PC-3 (cell line): ENCODE measurements at places on chromosomes 6 and 20.
A peak's percentile ranks its signal among the peaks of the same experiment; 100 is the strongest.

GRCh38 chr6:2378891-2379652, 133.7 kb upstream of the GMDS start:
- DNase-seq, result peak; percentile 67

DNA sequence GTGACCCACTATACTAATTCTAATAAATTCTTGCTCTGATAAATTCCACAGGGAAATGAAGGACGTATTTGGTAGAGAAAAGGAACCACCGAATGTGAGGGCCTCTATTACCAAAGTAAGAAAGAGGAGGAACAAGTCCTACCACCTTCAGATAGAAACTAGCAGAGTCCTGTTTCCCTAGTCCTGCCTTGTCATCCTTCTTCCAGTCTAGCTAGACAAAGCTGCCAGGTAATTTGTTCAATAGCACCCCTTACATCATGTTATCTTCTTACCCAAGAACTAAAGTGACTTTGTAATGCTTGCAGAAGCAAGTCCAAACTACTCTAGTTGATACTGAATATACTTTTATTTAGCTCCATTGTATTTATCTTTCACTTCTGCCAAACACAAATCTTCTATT, 29.3 kb upstream of the FAM83B start:
- no peak for DNase-seq

DNA sequence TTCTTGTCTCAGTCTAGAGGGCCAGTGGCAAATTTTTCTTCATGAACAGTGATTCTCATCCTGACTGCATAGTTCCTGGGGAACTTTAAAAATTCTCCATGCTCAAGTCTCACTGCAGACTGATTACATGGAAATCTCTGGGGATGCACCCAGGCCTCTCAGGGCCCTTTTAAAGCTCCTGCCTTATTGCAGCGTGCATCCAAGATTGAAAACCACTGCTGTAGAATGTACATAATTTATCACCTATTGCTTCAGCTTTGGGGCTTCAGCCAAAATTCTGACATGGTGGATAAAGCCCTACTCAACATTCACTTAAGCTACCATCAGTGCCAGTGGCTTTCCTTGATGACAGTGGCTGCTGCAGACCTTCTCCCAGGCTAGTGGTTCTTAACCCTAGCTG, 143.8 kb downstream of the BTBD3 start:
- DNase-seq, result no peak

DNA sequence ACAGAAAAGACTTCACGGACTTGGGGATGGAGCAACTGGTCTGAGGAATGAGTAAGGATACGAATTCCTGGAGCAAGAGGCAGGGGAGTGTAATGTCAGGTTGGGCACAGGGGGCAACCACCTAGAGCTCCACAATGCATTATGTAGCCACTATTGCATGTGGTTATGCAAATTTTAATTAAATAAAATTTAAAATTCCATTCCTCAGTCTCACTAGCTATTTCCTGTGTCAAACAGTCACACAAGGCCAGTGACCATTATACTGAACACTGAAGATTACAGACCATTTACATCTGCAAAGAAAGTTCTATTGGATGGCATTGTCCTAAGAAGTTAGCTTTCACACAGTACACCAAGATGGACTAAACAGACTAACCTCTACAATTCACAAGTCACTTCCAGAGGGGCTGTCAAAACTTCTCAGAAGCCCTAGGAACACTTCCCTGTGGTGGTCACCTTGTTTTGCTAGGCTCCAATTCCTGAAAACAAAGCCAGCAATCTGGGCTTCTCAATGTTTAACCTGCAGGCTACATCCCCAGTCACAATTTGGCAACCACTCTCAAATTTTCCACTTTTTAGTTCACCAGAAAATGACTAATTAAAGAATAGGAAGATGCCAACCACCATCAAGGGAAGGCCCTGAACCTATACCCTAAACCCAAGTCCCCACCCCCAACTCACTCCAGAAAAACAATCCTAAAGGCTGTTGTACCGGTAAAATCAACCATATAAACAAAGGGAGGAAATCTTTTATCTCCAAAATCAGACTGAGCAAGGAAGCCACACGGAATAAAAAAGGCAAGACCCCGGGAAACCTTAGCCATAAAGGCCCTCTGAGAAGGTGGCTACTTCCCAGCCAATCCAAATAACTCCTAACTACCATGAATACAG, 34.2 kb upstream of the C20orf203 start:
- DNase-seq, result no peak

- DNase-seq, result peak; percentile 39
Measured at GRCh38 chr6:150412221-150412620, 43.4 kb downstream of the IYD start.

DNA sequence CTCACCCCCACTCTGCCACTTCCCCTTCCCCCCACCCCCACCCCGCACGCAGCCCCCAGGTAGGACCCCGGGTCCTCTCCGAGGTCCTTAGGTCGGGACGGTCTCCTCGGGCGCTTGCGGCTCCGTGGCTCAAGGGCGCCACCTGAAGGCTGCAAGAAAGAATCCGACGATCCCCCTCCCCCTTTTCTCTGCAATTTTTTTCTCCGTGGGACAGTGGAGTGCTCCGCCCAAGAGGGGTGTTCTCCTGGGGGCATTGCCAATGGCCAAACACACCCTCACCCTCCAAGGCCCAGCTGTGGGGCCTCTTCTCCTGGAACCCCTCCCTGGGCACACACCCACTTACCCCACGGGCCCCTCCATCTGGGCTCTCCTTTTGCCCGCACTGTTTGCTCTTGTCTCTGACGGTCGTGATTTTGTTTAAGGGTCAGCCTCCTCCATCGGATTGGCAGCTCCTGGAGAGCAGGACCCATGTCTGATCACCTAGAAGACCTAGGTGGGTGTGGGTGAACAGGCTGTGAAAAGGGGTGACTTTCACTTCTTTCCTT, 1.1 kb upstream of the TMEM74B start:
- DNase-seq, result peak; percentile 71

GRCh38 chr6:115064680-115065079, 721.9 kb upstream of the HS3ST5 start:
- DNase-seq, result no peak

DNA sequence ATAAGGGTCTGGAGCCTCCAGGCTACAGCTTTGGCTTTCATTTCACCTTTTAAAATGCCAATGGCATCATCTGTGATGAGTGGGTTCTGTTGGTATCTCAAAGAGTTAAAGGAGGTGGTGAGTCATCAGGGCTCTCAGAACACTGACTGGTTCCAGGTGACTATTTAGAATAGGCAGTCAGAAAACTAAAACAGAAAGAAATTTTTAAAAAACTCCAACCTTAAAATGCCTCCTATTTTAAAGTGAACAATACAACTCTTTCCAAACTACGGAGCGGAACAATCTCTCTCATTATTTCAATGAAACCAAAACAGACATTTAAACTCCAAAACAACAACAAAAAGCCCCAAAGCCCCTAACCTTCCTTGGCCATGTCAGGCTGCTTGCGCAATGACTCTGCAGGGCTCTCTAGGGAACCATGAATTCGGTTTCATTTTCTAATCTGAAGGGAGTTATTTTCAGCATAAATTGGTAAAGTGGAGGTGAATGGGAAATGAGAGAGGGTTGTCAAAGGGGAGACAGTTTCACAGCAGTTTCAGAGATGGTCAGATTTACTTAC, 194.9 kb downstream of the KIF6 start:
- DNase-seq, result peak; percentile 12

- no peak for DNase-seq
Measured at GRCh38 chr6:38184585-38185080, 365.1 kb downstream of the ZFAND3 start.

GRCh38 chr6:292506-293192, 362 bp downstream of the DUSP22 start:
- DNase-seq, result peak; percentile 36

DNA sequence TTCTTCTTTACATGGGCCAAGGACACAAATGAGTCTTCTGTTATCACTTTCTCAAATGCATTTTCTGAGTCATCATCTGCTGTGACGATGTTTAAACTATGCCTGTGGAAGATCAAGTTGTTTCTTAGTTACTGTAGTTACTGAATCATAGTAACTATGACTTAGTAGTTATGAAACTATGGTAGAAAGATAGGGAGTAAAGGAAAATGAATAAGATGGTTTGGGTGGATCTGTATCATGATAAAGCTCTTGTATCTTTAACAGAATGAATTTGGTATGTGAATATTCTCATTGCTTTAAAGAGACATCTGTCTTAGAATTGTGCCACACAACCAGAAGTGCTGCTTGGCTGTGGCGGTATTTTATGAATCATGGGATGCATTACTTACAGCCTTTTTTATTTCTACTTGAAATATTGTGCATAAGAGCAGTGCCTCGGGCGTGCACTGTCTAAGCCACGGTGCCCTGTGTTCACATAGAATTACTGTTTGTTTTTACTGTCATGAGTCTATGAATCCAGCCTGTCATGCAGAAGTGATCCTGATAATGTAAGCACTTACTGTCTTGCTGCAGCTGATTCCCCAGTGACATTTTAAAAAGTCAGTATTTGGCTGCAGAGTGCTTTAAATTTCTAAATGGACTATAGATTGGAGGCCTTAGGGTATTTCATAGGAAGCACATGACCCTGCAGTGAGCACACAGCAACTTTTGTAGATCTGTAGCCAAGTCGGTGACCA, 215.2 kb downstream of the TMEM242 start:
- DNase-seq, result peak; percentile 82

GRCh38 chr6:134175532-134176263, 123.3 kb upstream of the SLC2A12 start:
- peak; percentile 67 for DNase-seq

DNA sequence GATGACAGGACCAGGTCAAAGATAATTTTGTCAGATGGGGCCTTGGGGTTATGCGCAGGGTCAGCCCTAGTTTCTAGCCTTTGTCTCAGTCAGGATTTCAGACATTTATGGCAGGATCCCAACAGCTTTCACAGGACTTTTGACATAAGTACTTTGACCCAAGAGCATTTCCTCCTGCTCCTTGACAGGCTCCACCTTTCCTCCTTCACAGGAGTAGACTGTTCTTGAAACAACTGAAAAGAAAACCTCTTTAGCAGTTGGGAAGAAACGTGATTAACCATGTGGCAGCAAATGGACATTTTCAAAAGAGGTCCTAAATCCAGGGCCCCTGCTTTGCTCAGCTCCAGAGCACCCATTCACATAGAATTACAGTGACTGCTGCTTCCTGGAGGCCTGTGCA, 120.4 kb upstream of the MAP3K7 start:
- DNase-seq, result no peak

DNA sequence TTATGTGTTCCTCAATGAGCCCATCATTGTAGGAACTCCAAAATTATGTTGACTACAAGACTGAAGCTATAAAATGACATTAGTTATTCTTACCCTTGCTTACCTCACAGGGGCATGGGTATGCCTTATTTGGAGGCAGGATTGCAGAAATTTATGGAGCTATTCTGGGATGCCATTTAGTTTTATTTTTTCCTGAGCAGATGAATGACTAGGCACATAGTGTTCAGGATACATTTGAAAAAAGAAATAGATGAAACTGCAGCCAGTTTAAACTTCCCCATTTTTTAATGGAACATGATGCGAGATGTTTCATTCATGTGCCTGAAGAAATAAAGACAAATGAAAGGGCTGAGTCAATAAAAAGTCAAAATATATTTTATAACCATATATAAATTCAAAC, 399.2 kb upstream of the JAG1 start:
- no peak for DNase-seq

DNA sequence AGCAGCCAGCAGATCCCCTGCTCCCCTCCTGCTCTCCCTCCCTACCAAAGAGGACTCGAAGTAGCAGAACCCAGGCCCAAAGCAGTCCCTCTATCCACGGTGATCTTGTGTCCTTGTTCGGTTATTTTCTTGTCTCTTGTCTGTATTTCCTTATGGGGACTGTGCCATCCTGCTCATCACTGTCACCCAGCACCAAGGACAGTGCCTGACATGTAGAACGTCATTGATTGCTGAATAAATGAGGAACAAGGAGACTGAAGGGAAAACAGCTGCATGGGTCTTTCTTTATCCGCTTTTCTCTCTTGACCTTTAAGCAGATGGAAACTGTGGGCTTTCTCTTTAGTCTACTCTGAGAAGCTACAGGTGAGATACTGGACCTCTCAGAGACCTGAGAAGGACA, 29.4 kb upstream of the ZNF831 start:
- DNase-seq, result no peak

DNA sequence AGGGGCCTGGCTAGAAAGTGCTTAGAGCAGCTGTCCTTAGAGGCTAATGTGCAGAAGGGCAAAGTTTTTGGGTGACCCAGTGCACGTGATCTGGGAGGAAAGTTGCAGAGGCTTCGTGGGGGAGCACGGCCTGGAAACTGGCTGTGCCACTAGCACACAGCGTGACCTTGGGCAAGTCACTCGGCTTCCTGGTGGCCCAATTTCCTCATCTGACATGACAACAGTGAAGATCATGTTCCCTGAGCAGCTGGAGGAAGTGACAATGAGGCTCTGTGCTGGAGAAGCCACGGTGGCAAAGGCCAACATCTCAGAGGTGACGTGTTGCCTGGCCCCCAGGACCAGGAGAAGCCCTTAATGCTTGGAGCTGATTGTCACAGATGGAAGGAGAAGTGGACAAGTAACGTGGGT, 99.5 kb downstream of the FOXC1 start:
- no peak for DNase-seq

DNA sequence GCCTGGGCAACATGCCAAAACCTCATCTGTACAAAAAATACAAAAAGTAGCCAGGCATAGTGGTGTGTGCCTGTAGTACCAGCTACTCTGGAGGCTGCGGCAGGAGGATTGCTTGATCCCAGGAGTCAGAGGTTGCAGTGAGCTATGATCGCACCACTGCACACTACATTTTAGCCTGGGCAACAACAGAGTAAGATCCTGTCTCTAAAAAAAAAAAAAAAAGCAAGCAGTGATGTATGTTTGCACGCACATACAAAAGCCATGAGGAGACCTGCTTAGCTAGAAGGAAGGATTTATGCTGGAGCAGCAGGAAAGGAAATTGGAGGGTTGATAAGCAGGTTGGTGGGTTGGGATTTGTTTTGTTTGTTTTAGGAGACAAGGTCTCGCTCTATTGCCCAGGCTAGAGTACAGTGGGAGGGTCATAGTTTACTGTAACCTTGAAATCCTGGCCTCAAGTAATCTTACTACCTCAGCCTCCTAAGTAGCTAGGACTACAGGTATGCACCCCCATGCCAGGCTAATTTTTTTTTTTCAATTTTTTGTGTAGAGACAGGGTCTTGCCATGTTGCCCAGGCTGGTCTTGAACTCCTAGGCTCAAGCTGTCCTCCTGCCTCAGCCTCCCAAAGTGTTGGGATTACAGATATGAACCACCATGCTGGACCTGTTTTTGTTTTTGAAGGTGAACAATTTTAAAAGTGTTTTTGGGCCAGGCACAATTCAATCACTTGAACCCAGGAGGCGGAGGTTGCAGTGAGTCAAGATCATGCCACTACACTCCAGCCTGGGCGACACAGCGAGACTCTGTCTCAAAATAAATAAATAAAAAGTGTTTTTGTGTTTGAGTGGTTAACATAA, 4.0 kb downstream of the ZSWIM3 start:
- no peak for DNase-seq
